Hematopoietic multipotent progenitor cell treated with erythropoietin and hydrocortisone succinate and interleukin-3 and kit ligand, for 8 days (in vitro differentiated cells): ENCODE measurements at places on chromosomes 4 and X.
A peak's percentile ranks its signal among the peaks of the same experiment; 100 is the strongest.

DNA sequence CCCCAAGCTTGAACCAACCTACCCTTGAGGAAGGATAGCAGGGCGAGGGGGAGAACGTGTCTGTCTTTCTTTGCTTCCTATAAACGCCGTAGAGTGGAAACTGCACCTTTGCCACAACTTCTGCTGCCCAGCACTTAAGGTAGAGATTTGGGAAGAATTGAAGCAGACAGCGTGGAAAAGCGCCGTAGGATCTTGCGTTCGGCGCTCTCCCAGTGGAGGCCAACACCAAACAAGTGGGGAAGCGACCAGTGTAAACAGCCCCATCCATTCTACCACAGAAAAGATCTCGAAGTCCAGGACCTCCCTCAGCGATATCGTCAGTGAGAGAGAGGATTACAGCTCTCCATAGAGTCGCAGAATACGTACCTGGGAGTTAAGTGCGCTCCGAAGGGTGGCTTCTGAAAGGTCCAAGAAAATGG, 3.9 kb upstream of the NKX6-1 start:
- no peak for DNase-seq

- DNase-seq, result peak; percentile 23
Observed at GRCh38 chrX:155747520-155747919, 133.6 kb upstream of the VAMP7 start.

DNA sequence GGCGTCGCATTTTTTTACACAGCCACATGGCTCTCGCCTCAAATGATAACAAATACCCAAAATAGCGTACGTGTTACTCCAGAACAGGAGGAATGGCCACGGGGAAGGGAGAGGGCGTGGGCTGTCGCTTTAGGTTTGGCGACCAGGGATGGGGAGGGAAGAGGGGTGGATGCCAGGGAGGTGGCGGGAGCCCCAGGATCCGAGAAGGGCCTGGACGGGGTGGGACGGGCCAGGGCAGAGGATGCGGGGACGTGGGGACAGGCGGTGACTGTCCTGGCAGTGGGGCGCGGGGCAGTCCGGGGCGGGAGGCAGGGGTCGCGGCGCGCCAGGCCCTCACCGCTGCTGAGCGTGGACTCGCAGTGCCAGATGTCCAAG, 631 bp downstream of the TMEM47 start:
- no peak for DNase-seq

GRCh38 chr4:20172070-20172760, 79.5 kb upstream of the SLIT2 start:
- no peak for DNase-seq

- DNase-seq, result no peak
Observed at GRCh38 chrX:45479835-45480422, 279.3 kb upstream of the DIPK2B start.

DNA sequence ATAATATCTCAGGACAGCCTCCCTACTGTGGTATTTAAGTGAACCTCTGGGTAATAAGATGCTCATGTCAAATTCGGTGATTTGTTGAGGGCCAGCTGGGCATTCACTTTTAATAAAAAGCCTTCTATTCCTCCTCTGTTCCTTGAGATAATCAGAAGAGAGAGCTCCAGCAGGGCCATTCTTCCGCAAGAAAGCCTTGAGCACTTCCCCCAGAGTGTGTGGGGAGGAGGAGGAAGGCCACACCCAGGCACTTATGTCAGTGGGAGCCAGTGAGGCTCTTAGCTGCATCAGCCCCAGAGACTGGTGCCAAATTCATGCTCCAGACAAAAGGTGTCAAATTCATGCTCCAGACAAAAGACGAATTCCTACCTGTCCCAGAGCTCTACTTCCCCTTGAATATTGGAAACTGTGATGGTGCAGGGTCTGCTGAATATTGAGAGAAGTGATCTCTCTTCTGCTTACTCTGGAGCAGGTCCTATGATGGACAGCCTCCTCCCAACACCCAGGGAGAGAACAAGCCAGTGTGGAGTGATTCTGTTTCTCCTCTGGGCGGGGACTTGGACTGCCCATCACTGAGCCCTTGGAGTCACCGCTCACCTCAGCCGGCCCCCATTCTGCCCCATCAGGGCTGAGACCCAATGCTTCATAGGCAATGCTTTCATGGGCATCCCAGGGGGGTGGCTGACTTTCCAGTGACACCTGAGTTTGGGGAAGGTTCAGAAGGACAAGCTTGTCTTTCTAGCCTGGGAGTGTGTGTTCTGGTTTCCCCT, 68.1 kb downstream of the FHDC1 start:
- DNase-seq, result peak; percentile 57

DNA sequence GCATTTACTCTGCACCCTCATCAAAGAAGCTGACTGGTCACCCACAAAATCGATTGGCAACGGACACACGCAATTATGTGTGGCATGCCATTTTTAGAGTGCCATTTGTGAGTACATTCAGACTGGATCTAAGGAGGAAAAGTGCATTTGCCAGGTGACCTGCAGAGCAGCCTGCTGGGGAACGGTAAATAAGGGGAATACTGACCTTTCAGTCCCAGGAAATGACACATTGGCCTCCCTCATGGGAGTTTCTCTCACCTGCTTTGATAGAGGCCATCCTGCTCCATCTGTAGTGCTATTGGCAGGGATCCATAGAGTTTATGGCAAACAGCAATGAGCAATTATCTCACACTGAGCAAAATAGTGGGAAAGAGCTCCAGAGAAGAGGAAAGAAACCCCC, 127.8 kb downstream of the DDX53 start:
- DNase-seq, result no peak

GRCh38 chr4:24511371-24512063, 72.8 kb downstream of the DHX15 start:
- DNase-seq, result no peak

DNA sequence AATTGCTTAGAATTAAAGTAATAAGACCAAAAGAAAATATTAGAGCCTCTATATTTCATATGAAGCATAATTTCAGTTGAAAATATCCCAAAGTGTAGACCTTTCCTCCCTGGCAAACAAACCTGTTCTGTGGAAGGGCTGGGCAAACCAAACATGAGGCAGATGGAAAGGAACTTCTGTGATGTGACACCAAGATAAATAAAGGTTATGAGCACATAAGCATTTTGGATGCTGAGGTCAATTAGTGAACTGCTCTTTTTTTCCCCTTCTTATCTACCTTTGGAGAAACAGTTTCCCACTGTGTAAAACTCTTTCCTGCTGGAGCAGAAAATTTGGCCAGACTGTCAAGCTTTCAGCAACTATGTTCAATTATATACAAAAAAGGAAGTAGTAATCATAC, 109.6 kb upstream of the STIM2 start:
- no peak for DNase-seq

DNA sequence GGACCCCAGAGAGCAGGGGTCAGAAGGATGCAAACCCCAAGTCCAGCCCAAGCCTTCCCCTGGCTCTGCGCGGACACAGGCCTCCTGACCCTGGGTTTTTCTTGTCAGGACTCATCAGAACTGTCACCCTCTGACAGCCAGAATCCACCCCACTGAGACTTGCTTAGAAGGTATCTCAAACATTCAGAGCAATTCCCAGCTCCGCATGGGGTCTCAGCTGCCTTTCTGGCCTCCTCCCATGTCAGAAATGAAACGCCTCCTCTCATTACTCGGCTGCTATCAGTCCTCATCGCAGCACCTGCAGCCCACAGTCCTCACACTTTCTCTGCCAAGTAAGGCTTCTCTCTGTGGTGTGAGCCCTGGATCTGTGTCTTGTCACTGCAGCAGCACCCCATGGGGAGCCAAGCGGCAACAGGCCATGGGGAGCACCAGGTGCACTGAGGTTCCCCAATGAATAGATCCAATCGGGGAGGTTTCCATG, 97.8 kb downstream of the WFS1 start:
- DNase-seq, result no peak

DNA sequence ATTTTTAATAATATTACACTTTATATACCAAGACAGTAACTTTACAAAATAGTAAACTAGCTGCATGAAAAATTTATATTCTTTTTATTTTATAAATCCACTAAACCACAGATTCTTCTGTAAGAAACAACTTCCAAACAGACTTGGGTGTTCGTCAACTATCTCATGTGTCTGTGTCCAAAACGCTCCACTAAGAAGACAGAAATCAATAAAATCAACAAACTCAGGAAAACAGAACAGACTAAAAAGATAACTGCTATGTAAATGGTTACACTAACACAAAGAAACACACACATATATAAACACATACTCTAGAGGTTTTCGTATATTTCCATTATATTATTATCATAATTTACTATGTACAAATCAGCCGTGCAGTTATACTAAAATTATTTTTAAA, 158.4 kb downstream of the PPP3CA start:
- no peak for DNase-seq

DNA sequence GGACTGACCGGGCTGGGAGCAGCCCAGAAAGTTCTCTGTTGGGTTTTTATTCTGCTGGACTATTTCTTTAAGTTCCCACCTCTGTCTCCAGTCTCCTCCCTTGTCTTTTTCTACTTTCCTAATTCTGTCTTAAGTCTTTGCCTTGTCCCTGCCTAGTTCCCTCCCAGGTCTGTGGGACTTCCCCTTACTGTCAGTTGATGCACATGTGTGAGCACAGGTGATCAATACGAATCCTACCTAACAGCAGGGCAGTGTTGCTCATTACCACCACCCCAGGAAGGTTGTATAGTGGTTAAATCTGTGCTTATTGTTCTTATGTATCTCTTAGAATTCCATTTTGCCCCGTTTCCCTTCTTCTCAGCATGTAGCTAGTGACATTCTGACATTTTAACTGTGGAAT, 62.1 kb downstream of the GALNTL6 start:
- DNase-seq, result no peak

DNA sequence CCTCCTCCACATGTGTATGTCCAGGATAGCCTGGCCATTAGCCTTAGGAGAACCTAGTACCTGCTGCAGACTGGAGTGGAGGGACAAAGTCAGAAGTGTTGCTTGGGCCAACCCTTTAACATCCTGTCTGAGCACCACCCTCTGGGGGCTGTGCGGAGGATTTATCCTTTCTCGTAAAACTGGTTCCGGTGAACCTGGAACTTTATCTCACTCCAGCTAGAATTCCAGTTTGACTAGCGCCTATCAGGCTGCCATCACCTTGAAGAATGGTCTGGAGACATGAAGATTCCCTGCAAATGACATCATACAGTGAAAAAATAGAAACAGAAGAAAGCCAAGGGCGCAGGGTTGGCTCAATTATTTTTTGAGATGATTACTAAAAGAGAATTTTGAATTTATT, 4.0 kb downstream of the TCEAL8 start:
- no peak for DNase-seq

- DNase-seq, result peak; percentile 3
Observed at GRCh38 chrX:15737190-15737958, 696 bp upstream of the CA5B start.

DNA sequence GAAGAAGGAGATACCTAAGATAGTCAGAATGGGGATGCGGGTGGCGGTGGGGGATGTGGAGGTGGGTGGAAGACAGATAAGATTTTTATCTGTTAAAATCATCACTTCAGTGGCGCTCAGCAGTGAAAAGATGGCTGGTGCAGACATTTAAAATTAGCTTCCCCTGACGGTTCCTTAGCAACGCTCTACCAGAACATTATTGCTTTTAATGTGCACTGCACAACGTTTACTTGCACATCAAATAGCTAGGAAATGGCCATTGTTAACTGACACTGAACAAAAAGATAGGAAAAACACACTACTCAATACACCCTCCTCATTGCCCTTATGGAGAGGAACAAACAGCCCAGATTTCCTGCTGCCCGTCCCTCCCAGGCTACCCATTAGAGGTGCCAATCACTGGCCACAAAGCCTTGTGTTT, 61.0 kb upstream of the FTHL17 start:
- no peak for DNase-seq

DNA sequence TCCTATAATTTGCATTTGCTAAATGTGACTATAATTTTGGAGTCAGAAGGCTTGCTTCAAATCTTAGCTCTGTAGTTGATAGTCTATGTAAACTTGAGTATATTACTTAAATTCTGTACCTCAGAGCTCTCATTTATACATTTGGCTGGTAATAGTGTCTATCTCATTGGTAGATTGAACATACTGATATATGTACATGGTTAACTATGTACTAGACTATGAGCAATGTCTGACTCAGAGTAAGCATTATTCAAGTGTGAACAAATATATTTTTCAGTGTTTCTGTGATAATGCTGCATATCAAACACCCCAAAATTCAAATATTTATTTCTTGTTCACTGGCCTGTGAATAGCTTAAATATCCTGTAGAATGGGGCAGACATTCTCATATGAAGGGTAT, 1568.9 kb upstream of the PABPC4L start:
- no peak for DNase-seq
